ENCODE measurements at places on chromosomes 3 and 15.

- DNase-seq = peak; percentile 27
Observed at GRCh38 chr3:178525251-178525650, 11.0 kb upstream of the KCNMB2 start.

GRCh38 chr3:193140381-193140780 lies 100.6 kb upstream of the PLAAT1 start:
- no peak for DNase-seq

DNA sequence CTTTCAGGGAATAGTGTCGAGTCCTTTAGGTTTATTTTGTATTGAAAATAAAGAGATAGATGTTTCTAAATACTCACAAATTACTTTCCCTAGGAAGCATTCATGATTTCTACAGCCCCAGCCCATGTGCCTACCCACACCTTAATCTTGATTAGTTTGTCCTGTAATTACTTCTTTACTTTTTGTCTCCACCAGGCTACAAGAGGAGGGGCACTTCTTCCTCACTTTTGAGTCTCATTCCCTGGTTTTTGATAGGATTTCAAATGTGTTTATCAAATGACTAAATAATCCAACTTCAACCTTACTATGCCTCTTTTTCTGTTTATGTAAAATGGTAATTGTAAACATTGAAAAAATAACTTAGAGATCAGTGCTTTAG lies 1.8 kb downstream of the PXK start:
- DNase-seq = no peak

- DNase-seq = no peak
Observed at GRCh38 chr3:64176461-64176996, 48.7 kb downstream of the PRICKLE2 start.

GRCh38 chr3:9627901-9628633 lies 21.2 kb upstream of the MTMR14 start:
- DNase-seq = no peak

DNA sequence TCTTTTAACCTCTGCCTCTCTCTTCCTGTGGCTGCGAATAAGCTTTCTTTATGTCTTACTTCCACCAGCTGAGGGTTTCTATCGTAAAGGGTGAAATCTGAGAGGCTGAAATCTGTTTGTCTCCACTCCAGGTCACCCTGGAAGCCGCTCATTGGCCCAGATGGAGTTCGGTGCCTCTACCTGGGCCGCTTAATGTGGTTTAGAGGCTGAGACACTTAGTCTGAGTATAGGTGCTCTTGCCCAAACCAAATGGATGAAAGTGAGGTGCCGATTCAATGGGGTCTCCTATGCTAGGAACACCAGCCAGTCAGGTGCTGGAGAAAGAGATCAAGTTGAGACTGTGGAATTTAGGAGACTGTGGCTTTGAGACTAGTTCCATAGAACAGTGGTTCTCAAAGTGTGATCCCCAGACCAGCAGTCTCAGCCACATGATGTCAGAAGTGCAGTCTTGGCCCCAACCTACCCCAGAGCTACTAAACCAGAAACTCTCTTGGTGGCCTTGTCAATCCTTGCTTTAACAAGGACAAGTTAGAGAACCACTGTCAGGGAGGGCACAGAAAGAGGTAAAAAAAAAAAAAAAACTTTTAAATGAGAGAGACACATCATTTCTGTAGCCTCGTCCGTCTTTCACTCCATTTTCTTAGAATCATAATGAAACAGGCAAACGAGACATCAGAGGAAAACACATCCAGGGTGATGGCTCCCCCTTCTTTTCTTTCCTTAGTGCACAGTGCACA lies 54.9 kb upstream of the CCR2 start:
- no peak for DNase-seq

DNA sequence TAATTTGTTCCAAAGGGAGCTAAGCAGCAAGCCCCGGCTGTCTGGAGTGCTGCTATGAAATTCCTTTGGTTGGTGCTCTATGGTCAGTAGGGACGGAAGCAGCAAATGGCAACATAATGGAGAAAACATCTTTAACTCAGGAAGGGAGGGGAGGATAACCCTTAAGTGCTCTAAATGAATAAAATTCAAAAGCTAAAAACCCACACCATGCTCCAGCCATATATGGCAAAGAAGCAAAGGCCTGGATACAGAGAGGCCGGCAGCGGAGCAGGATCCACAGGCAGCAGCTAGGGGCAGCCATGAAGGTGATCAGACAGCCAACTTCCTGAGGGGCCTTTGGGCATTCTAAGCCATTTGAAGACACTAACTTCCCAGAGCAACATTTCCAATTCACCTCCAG lies 38.9 kb downstream of the IL17RD start:
- DNase-seq = no peak

DNA sequence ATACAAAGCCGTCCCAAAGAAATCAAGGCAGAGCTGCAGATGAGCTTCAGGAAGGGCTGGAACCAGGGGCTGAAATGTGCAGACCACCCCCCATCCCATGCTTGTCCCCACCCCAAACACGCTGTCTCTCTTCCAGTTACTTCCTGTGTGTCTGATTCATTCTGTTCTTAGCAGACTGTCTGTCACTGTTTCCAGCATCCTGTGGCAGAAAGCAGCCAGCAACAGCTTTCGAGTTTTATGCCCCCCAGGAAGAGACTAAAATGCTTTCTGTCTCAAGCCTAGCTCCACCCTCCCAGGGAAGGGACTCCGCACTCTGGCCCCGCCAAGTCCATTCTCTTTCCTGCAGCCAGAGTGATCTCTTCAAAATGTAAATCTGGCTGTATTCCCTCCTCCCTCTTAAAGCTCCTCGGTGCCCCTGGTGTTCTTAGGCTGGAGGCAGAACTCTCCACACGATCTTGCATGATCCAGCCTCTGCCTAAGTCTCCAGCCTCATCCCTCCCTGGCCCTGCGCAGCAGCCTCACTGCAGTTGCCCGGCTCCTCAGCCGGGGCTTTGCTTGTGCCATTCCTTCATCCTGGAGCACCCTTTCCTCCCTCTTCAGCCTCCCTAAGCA lies 41.5 kb downstream of the HRH1 start:
- DNase-seq = no peak

GRCh38 chr3:36891701-36892160 lies 53.1 kb downstream of the TRANK1 start:
- no peak for DNase-seq

- DNase-seq = no peak
Observed at GRCh38 chr3:135023996-135024658, 229.1 kb downstream of the EPHB1 start.

GRCh38 chr3:42541079-42541478 lies 38.6 kb downstream of the VIPR1 start:
- no peak for DNase-seq

- DNase-seq = no peak
Observed at GRCh38 chr3:20246662-20247061, 60.7 kb upstream of the SGO1 start.

- no peak for DNase-seq
Observed at GRCh38 chr15:77649610-77650009, 16.9 kb upstream of the LINGO1 start.

DNA sequence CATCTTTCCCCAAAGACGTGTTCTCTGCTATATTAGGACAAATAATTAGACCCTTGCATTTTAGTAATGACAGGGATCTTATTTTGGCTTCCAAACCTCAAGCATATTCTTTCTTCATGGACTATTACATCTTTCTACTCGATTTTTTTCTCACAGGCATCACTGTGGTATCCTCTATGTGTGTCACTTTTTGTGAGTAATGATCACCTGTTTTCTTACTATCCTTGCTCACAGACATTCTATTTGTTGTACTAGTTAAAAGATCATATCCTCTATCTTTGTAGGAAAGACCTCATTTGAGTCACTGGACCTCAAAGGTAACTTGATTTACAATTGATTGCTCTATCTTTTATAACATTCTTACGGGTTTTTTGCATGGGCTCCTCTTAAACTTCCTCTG lies 6.8 kb downstream of the C3orf80 start:
- no peak for DNase-seq
